Activated T-cell treated with anti-CD3 and anti-CD28 coated beads, Interleukin-2, amount 50 U/mL, for 4 hours (primary cell): ENCODE measurements at places on chromosomes 12 and 14. TPM values are rescaled to one million over a fixed set of nuclear protein-coding genes. Genes with fewer than 3 reads are reported as not detected.

Gene TEX52
- not detected for total RNA-seq

Gene SLC8A3
- 0.16 TPM for total RNA-seq

Gene LAG3
- total RNA-seq: 71.1 TPM

Gene ERG28
- total RNA-seq: 14.9 TPM

Gene HOXC12
- total RNA-seq: not detected

Gene TMPRSS12
- total RNA-seq: not detected

Gene DPPA3
- total RNA-seq: not detected

Gene FAM177A1
- total RNA-seq: 35.4 TPM

Gene SUPT16H
- total RNA-seq: 187 TPM

Gene CAPZA3
- total RNA-seq: not detected

Gene BCAT1
- total RNA-seq: 39.0 TPM

Gene LBHD2
- total RNA-seq: not detected

Gene CLECL1
- total RNA-seq: 12.1 TPM

Gene PMCH
- total RNA-seq: not detected

Gene POTEM
- total RNA-seq: not detected

Gene HOXC10
- not detected for total RNA-seq

Gene SERPINA1
- total RNA-seq: 5.3 TPM

Gene CLEC14A
- not detected for total RNA-seq

Gene TRAFD1
- total RNA-seq: 47.1 TPM

Gene ERP27
- total RNA-seq: 0.35 TPM

Gene SPIC
- total RNA-seq: not detected

Gene KCNA1
- total RNA-seq: not detected
